ENCODE measurements at places on chromosomes 5 and 9.
A peak's percentile ranks its signal among the peaks of the same experiment; 100 is the strongest.

DNA sequence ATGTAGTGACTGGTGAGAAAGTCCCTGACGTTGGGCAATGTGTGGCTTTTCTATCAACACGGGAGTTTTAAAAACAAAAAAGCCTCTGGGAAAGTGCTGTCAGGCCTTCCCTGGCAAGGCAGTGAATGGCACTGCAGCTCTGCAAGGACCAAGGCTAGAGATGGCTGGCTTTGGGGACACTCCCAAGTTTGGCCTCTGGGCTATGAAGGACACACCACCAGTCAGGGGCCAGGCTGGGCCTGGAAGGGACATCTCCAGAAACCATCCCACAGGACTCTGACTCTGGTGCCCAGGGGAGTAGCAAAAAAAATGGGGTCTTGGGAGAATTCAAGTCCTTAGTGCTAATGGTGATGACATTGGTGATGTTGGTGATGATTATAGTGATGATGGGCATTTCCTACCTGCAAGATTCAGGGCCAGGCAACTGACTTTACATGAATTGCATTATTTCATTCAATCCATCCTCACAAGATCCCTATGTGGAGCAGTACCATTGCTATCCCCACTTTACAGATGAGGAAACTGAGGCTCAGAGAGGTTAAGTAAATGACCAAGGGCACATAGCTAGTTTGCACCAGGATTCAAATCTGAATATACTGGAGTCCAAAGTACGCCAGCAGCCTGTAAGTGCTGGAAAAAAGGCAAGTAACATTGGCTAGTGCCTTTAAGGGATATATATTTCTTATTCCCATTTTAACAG is 2.6 kb upstream of the PPARGC1B start:
- H3K4me3 ChIP-seq: no peak overlapping the region
- H3K27ac ChIP-seq: no peak overlapping the region
- H3K36me3 ChIP-seq: no peaks in the 10 kb centered on the region

DNA sequence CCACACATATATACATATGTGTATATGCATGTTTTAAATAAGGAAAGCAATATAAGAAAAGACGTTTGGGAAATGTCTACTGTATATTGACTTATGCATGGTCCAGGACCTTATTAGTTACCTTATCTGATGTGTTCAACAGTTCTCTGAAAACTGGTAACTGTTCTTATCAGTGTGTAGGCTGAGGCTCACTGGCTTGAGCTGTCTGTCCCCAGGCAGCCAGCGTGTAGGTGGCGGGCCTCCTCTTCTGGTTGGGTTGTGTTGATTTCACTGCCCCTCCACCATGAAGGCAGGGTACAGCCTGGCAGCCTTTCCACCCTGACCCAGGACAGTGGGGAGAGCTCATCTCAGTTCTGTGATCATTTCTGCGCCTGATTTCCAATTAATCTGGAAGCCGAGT is 38.7 kb upstream of the SEMA4D start:
- no peaks in the 10 kb centered on the region for H3K36me3 ChIP-seq
- no peak overlapping the region for H3K4me3 ChIP-seq
- DNase-seq: no peak
- peaks cover 22% of the 10 kb centered on the region for H3K4me1 ChIP-seq

- H3K36me3 ChIP-seq: no peaks in the 10 kb centered on the region
- no peak for DNase-seq
- no peak overlapping the region for H3K27ac ChIP-seq
- H3K4me1 ChIP-seq: no peaks in the 10 kb centered on the region
- H3K27me3 ChIP-seq: peaks cover 34% of the 10 kb centered on the region
These were observed 50.5 kb upstream of the FCN1 start for GRCh38 chr9:134968011-134968822.

GRCh38 chr5:138752951-138753793 is at the start of gene CTNNA1:
TSS of gene CTNNA1 (plus strand) at chr5:138753425. CDS start at chr5:138781925, 28,500 bp downstream.
- peak; percentile 75 for DNase-seq
- no peaks in the 10 kb centered on the region for H3K27me3 ChIP-seq

DNA sequence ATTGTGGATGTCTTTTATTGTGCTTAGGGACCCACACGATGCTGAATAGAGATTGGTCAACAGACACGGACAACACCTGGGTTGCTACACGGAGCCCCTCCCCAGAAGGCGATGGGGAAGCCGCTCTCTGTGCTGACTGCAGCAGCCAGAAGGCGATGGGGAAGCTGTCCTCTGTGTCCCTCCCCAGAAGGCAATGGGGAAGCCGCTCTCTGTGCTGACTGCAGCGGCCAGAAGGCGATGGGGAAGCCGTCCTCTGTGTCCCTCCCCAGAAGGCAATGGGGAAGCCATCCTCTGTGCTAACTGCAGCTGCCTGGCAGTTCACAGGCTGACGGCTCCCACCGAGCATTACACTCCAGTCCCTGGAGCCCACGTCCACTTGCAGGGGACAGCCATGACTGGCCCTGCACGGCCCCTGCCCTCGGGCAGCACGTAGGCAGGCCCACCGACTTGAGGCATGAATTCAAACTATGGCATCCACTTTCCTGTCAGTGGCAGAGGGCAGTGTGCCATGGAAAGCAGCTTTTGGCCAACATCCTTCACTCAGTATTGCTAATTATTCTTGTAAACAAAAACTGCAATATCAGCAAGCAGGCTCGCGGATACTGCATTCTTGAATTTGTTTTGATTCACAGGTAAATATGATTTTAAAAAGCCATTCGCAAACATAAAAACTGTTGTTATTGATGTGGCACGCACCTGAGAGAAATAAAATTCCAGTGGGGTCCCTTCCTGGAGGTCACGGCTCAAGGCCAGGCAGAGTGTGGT is 48.1 kb upstream of the CLPTM1L start:
- H3K4me1 ChIP-seq: no peaks in the 10 kb centered on the region
- no peak for DNase-seq
- H3K4me3 ChIP-seq: no peak overlapping the region
- peaks cover 61% of the 10 kb centered on the region for H3K27me3 ChIP-seq

- H3K36me3 ChIP-seq: no peaks in the 10 kb centered on the region
- no peak overlapping the region for H3K4me3 ChIP-seq
- H3K27ac ChIP-seq: no peak overlapping the region
- no peak for DNase-seq
- peaks cover 38% of the 10 kb centered on the region for H3K4me1 ChIP-seq
These were observed 139.6 kb upstream of the RANBP3L start for GRCh38 chr5:36441280-36441679.

GRCh38 chr5:139091439-139092156 is 106.6 kb downstream of the SIL1 start:
- H3K36me3 ChIP-seq: no peaks in the 10 kb centered on the region
- no peak for DNase-seq
- no peak overlapping the region for H3K4me3 ChIP-seq
- H3K4me1 ChIP-seq: peaks cover 1% of the 10 kb centered on the region
- no peaks in the 10 kb centered on the region for H3K27me3 ChIP-seq

- no peak overlapping the region for H3K27ac ChIP-seq
- peaks cover 24% of the 10 kb centered on the region for H3K27me3 ChIP-seq
- no peak for DNase-seq
- H3K4me3 ChIP-seq: no peak overlapping the region
- no peaks in the 10 kb centered on the region for H3K36me3 ChIP-seq
These were observed 86.8 kb downstream of the PTPRD start for GRCh38 chr9:10525972-10526371.

- H3K4me1 ChIP-seq: peaks cover 12% of the 10 kb centered on the region
- DNase-seq: no peak
- no peaks in the 10 kb centered on the region for H3K27me3 ChIP-seq
- H3K4me3 ChIP-seq: no peak overlapping the region
These were observed 335.6 kb downstream of the ZNF608 start for GRCh38 chr5:124410539-124411488.

DNA sequence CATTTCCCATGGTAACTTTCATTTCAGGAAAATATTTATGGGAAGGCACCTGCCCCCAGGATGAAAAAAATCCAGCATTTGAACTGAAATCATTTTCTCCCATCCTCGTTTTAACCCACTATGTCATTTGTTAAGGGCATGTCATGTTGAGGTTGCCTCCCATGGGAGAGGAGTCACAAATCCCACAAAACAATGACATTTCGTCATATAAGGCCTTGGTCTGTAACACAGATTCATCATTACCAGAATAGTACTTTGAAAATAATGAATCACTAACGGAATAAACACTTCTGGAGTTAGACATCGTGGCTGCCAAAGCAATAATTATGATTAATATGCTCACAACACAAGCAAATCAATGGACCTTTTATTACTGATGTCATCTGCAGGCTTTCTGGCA is 274.1 kb downstream of the NDUFS4 start:
- H3K4me3 ChIP-seq: no peak overlapping the region
- no peak overlapping the region for H3K27ac ChIP-seq
- DNase-seq: no peak

- H3K4me3 ChIP-seq: no peak overlapping the region
- H3K36me3 ChIP-seq: no peaks in the 10 kb centered on the region
- no peaks in the 10 kb centered on the region for H3K27me3 ChIP-seq
- no peaks in the 10 kb centered on the region for H3K4me1 ChIP-seq
These were observed 122.3 kb downstream of the CMYA5 start for GRCh38 chr5:79811904-79812303.

GRCh38 chr5:80825786-80826460 is 134.2 kb upstream of the RASGRF2 start:
- H3K36me3 ChIP-seq: peaks cover 49% of the 10 kb centered on the region
- no peak for DNase-seq
- H3K27ac ChIP-seq: no peak overlapping the region
- H3K4me1 ChIP-seq: no peaks in the 10 kb centered on the region

DNA sequence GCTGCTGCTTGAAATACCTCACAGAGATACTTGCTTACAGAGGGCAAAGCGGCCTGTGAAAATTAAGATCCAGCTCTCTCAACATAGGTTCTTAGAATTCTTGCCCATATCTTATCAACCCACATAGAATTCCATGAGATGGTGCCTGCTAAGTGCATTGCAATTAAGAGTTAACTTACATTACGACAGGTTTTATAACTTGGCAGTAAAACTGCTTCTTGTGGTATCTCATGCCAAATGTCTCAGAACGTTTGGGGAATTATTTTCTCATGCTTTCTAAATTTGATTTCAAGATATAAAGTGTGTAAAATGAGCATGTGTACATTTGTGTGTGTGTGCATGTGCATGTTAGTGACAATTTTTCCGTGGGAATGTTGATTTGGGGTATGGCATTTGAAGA is 261.2 kb downstream of the SAXO1 start:
- DNase-seq: no peak
- peaks cover 12% of the 10 kb centered on the region for H3K4me1 ChIP-seq
- H3K36me3 ChIP-seq: no peaks in the 10 kb centered on the region
- no peak overlapping the region for H3K4me3 ChIP-seq
- peaks cover 9% of the 10 kb centered on the region for H3K27me3 ChIP-seq

- H3K27ac ChIP-seq: no peak overlapping the region
- H3K4me3 ChIP-seq: no peak overlapping the region
- no peak for DNase-seq
- H3K36me3 ChIP-seq: no peaks in the 10 kb centered on the region
- H3K27me3 ChIP-seq: no peaks in the 10 kb centered on the region
These were observed 50.0 kb downstream of the SARDH start for GRCh38 chr9:133687856-133688761.

DNA sequence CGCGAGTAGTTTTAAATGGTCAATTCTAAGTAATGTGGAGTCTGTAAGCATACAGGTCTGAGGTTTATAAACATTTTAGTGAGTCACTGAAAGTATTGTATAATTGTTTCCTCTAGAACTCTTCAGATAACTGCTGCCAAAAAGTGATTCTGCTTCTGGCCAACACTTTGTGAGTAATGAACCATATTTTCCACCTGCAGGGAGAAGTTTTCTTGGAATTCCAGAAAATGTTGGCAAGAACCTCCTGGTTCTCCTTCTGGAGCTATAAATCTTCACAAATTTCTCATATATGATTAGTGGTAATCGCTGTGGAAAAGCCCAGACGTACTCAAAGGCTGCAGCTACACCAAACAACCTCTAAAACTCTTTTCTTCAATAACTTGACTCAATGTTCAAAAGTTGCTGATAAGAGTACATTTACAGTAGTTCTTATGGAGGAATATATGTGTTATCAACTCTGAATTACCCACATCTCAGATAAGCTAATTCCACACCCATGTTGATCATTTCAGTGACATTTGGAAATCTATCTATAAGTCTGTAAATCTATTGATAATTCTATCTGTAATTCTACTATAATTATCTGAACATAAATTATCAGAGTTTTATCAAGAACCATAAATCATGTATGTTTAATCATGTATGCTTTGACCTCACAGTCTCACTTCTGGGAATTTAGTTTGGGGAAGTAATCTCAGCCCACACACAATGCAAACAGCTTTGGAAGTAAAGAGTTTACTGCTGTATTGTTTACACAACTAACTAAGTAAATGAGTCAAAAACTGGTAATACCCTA is 74.1 kb downstream of the FNBP1 start:
- H3K4me3 ChIP-seq: no peak overlapping the region
- H3K27me3 ChIP-seq: no peaks in the 10 kb centered on the region
- no peak for DNase-seq
- H3K27ac ChIP-seq: no peak overlapping the region
- H3K4me1 ChIP-seq: peaks cover 14% of the 10 kb centered on the region

DNA sequence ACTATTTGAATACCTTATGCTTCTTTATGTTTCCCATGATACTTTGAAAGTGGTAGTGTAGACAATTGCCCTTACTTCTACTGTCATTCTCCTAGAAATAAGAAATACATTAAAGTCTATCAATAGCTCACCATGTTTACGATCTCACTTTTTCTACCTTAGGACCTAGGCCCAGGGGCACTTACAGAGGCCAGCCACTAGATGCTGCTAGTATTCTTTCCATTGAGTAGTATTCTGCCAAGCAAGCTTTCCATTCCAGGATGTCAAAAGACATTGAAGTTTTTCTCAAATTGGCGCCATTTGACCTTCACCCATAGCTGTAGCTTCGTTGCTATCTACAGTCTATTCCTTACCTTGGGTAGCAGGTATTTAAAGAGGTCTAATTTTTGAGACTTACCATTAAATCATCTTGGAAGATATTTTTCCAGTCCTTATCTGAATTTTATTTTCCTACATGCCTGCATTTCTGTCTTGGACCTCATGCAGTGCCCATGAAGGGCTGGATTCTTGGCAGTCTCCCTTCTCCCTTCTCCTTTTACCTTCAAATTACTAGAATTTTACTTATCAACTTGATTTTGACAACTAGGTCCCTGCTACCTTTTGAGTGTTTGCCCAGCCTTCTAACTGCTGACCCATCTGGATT is 246.0 kb upstream of the NUDT12 start:
- H3K4me3 ChIP-seq: no peak overlapping the region
- DNase-seq: peak; percentile 15
- no peaks in the 10 kb centered on the region for H3K27me3 ChIP-seq
- H3K4me1 ChIP-seq: no peaks in the 10 kb centered on the region
- H3K36me3 ChIP-seq: no peaks in the 10 kb centered on the region

DNA sequence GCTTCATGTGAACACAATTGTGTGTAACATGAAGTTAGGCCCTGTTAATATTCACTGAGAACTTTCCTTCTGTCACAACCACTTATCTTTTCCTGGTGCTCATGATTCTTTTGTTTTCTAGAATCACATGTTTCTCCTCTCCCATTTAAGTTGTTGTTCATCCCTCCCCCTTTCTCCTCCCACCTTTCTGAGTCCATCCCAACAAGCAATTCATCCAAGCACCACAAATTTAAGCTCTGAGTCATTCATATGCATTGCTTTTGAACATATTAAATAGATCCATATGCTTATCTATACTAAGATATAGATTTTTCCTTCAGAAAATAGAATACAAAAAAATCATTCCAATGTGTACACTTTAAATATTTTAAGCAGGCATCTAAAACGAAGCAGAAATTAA is 75.2 kb upstream of the NFIB start:
- no peak overlapping the region for H3K4me3 ChIP-seq
- DNase-seq: no peak
- no peaks in the 10 kb centered on the region for H3K36me3 ChIP-seq
- no peaks in the 10 kb centered on the region for H3K27me3 ChIP-seq

GRCh38 chr5:131505237-131505908 is 129.7 kb downstream of the RAPGEF6 start:
- H3K27me3 ChIP-seq: no peaks in the 10 kb centered on the region
- no peaks in the 10 kb centered on the region for H3K4me1 ChIP-seq
- H3K27ac ChIP-seq: no peak overlapping the region
- H3K4me3 ChIP-seq: no peak overlapping the region
- H3K36me3 ChIP-seq: peaks cover 11% of the 10 kb centered on the region
